ENCODE measurements at places on chromosomes 1 and 21.

DNA sequence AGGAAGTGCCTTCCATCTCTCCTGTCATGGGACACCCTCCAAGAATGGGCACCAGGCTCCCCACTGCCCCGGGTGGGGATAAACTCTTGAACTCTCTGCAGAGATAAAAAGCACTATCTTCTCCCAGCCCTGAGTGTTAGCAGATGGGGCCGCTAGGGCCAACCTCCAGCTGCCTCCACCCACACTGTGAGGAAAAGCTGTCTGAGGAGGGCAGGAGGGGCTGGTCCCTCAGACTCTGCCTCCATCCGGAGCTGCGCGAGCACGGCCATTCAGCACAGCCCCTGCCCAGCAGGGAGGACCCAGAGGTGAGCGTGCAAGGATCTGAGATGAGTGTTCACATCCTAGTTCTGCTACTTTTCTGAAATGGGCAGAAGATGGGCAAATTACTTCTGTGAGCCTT, 51.8 kb upstream of the TRABD2B start:
- H3K36me3 ChIP-seq = no peaks in the 10 kb centered on the region
- no peaks in the 10 kb centered on the region for H3K27me3 ChIP-seq
- H3K4me3 ChIP-seq = no peak overlapping the region
- H3K4me1 ChIP-seq = no peaks in the 10 kb centered on the region
- DNase-seq = no peak

DNA sequence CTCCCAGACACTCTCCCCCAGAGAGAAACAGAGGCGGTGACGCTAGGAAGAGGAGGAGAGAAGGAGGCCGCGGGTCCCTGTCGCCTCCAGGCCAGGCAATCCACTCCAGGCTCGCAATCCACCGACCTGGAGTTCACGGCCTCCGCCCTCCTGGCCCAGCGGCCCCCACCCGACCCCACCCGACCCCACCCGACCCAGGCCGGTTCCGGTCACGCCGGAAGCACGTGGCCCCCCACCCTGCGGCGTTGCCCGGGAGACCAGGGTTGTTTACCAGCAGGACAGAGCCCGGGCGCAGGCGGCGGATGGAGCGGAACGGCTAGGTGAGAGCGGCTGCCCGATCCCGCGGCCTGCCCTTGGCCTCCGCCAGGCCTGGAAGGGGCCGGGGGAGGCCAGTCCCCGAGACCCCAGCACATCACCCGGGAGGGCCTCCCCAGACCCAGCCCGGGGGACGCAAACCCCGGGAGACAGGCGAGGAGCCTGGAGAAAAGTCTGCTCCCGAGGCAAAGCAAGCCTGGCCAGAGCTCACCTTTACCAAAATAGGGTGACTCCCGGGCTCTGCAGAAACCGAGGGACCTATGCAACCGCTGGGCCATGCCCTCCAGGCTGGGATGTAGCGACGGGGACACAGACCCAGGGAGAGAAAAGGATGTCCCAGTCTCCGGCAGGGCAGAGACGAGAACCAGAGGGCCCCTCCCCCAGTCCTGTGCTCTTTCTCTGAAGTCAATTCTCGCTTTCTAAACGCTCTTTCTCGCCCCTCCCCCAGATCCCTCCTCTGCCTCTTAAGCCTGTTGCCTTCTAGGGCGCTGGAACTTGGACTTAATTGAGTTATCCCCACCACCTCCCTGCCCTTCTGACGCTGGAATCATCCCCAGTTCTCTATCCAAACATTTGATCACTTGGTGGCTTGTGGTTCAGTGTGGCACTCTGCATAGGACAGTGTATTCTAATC, at the start of the genes PLA2G2C and UBXN10:
TSS of gene PLA2G2C (minus strand) at position 685 of the 949 bp plus-strand sequence. CDS start 9,155 bp downstream, outside the sequence.
TSS of gene UBXN10 (plus strand) at position 263 of the 949 bp plus-strand sequence. CDS start 4,466 bp downstream, outside the sequence.
- no peaks in the 10 kb centered on the region for H3K36me3 ChIP-seq
- no peak within 1 kb of the TSS for H3K27ac ChIP-seq
- DNase-seq = peak; percentile 78
- peaks cover 4% of the 10 kb centered on the region for H3K27me3 ChIP-seq
- peak within 1 kb of the TSS; percentile 58 for H3K4me3 ChIP-seq
- H3K4me1 ChIP-seq = no peaks in the 10 kb centered on the region

DNA sequence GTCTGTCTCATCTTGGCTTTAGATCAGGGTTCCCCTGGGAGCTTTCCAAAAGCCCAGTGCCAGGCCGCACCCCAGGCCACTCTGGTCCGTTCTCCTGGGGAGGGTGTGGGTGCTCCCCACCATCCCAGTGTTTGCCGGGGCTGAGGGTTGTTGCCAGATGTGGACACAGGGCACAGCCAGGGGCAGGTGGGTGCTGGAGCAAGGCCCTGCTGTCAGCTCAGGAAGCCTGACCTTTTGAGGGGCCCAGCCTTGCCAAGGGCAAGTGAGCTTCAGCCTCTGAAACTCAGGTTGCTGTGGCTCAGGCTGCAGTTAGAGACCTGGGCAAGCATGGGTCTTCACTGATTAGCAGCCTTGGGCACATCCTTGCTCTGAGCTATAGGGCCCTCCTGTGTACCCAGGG, 22.8 kb upstream of the ZBTB21 start:
- no peaks in the 10 kb centered on the region for H3K36me3 ChIP-seq
- no peak overlapping the region for H3K27ac ChIP-seq
- H3K4me3 ChIP-seq = no peak overlapping the region
- no peaks in the 10 kb centered on the region for H3K27me3 ChIP-seq

GRCh38 chr1:54559111-54559548, 11.1 kb downstream of the ACOT11 start:
- no peaks in the 10 kb centered on the region for H3K27me3 ChIP-seq
- DNase-seq = no peak
- peaks cover 43% of the 10 kb centered on the region for H3K4me1 ChIP-seq
- no peak overlapping the region for H3K4me3 ChIP-seq
- no peaks in the 10 kb centered on the region for H3K36me3 ChIP-seq

DNA sequence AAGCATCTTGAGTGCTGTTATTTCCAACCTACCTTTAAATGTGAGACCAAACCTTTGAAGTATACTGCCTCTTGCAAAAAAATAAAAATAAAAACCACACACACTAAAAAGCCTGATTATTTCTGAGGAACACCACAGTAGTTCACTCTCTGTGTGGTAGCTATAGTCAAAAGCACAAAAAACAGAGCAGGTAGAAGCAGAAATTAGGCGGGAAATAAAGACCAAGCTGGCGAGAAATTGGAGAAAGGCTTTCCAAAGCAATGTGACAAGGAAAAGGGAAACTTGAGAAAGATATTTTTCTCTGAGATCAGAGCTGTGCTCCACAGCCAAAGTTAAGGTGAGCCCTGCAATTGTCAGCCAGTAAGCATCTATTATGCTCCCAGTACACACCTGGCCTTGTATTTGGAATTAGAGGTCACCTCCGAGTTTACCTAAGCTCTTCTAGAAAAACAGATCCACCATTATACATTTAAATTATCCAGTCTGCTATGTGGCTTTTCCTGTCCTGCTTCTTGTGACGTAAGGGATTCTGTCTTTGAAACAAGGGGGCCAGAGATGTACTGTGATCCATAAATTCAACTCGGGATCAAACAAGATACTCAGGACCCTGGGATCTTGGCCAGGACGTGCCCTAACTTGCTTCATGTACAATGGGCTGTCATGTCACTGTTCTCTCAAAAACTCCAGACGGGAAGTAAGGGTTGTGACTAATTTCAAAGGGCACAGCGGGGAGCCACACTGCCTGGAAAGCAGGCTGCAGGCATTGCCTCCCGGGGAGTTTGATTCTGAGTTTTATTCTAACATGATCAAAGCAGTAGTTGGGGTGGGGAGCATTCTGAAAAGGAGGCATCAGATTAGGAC, 39.8 kb upstream of the RAB4A start:
- no peak overlapping the region for H3K4me3 ChIP-seq
- H3K27me3 ChIP-seq = no peaks in the 10 kb centered on the region
- peaks cover 17% of the 10 kb centered on the region for H3K4me1 ChIP-seq
